AG09309 (cell line): ENCODE measurements at places on chromosomes 12 and 14.

DNA sequence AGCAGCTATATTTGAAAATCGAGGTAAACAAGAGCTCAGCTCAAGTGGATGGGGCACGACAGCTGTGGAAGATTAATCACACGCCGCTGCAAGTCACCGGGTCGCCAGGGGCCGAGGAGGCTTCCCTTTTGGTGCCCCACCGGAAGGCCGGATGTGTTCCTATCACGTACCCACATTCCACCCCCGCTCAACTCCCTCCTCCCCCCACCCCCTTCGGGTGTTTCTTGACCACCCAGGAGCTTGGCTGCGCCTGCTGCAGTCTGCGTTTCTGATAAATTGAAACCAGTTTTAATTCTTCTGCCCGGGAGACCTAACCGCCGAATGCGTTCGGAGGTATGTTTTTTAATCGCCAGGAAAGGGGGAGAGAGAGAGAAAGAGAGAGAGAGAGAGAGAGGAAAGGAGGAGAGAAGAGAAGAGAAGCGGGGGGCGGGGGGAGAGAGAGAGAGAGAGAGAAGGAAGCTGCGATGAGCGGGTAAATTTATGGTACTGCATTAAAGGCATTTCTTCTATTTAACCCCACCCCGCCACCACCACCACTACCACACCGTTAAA lies 1.8 kb downstream of the SLC8A3 start:
- no peak for DNase-seq

DNA sequence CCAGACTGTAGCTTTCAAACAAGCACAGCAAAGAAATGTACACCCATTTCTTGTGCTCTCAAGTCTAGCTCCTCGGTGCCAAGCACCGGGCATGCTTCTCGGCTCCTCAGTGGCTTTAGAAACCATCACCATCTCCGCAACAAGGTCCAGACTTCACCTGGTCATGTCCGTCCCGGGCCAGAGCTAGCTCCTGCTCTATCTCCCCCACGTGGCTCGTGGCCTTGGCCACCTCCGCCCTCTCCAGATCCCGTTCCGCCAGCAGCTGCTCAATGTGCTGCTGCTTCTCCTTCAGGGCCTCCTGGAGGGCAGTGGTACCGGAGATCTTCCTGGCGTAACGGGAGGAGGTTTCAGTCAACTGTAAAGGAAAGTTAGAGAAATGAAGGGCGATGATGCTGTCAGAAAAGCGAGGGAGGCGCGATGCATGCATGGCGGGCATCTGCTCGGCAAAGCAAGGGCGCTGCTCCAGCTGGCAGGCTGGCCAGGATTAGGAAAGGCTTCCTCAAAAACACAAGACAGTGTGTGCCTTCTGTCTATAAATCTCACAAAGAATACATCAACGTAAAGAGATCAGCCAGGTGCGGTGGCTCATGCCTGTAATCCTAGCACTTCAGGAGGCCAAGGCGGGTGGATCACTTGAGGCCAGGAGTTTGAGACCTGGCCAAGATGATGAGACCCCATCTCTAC lies 67.4 kb downstream of the CLIP1 start:
- DNase-seq: no peak

GRCh38 chr14:81219759-81220579 lies 790 bp downstream of the GTF2A1 start:
- no peak for DNase-seq

- DNase-seq: peak; percentile 37
Observed at GRCh38 chr14:74913986-74914573, 9.0 kb downstream of the RPS6KL1 start.

GRCh38 chr12:122062832-122063693 lies 15.5 kb upstream of the MLXIP start:
- no peak for DNase-seq

- no peak for DNase-seq
Observed at GRCh38 chr12:76628745-76629144, 69.2 kb upstream of the OSBPL8 start.

GRCh38 chr12:23611320-23611719 lies 338.1 kb downstream of the SOX5 start:
- DNase-seq: no peak

GRCh38 chr12:131928080-131928710 lies 881 bp upstream of the PUS1 start:
- no peak for DNase-seq

GRCh38 chr14:72341237-72341636 lies 409.0 kb downstream of the RGS6 start:
- no peak for DNase-seq

DNA sequence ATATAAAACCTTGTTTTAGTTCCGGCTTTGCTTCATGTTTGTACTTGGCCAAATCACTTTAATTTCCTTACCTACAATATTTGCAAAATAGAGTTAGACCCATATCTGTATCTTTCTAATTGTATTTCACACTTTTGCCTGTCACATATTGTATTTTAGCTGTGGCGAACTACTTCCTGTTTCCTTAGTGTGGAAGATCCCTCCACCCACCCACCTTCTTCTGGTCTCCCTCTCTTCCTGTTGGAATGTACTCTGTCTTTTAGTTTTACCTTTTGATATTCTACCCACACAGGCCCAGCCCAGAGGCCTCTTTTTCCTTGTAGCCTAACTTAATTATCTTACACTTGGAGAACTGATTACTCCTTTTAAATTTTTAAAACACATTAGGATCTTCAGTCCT lies 78.2 kb downstream of the SCN8A start:
- DNase-seq: no peak

GRCh38 chr14:104181761-104182530 lies 43.6 kb downstream of the KIF26A start:
- no peak for DNase-seq

DNA sequence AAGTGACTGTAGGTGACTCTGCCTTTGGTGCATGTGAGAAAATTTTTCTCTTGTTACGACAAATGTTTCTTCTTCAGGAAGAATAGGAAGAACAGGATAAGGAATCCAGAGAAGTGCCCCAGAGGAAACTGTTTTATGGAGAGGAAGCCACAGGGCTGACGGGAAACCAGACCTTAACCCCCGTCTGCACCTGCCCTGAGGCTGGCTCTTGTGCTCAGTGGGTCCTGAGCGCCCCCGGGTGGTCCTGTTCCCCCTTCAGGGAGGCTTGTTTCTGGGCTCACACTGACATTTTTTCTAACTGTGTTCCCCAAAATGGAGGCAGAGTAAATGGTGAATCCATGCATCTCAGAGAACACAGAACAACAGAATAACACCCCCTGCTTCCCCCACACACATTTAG lies 691.8 kb downstream of the TMEM121 start:
- no peak for DNase-seq
